ENCODE measurements at places on chromosomes 7 and 10. TPM values are rescaled to one million over a fixed set of nuclear protein-coding genes. Genes with fewer than 3 reads are reported as not detected.

Gene SHOC2
- 20.7 TPM for total RNA-seq

Gene PRSS2
- total RNA-seq, result not detected

Gene SPDYE2
- not detected for total RNA-seq

Gene SLC29A3
- total RNA-seq, result 15.7 TPM

Gene CYP2C9
- not detected for total RNA-seq

All from A549 treated with DMSO at 1 μM for 4 hours (cell line).